Sigmoid colon (tissue), 7 donors: ENCODE measurements at places on chromosomes 1 and 21.

DNA sequence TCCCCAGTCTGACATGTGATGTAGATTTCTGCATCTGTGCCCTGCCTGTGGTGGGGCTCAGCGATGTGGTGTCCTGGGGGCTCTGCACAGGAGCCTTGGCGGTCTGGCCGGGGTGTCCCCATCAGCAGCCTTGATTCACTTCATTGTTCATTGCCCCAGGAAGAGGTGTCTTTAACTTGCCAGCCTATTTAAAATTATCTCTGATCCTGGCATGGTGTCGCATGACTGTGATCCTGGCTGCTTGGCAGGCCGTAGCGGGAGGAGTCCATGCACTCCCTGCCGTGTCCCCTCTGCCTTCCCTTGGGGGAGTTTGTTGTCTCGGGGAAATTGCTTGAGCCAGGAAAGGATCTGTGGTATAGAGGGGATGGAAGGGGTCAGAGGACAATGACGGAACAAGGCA lies 59.9 kb downstream of the TRIM11 start:
- H3K27ac ChIP-seq = no peak overlapping the region
- no peaks in the 10 kb centered on the region for H3K27me3 ChIP-seq
- H3K4me3 ChIP-seq = no peak overlapping the region
- peak; percentile 24 for DNase-seq
- H3K36me3 ChIP-seq = no peaks in the 10 kb centered on the region

- H3K4me1 ChIP-seq = peaks cover 62% of the 10 kb centered on the region
- no peaks in the 10 kb centered on the region for H3K36me3 ChIP-seq
- no peak for DNase-seq
These were observed 23.3 kb downstream of the CD34 start for GRCh38 chr1:207887542-207888201.

GRCh38 chr1:119132179-119132578 lies 8.3 kb downstream of the WARS2 start:
- H3K27me3 ChIP-seq = no peaks in the 10 kb centered on the region
- H3K4me1 ChIP-seq = no peaks in the 10 kb centered on the region
- DNase-seq = no peak
- no peak overlapping the region for H3K27ac ChIP-seq

DNA sequence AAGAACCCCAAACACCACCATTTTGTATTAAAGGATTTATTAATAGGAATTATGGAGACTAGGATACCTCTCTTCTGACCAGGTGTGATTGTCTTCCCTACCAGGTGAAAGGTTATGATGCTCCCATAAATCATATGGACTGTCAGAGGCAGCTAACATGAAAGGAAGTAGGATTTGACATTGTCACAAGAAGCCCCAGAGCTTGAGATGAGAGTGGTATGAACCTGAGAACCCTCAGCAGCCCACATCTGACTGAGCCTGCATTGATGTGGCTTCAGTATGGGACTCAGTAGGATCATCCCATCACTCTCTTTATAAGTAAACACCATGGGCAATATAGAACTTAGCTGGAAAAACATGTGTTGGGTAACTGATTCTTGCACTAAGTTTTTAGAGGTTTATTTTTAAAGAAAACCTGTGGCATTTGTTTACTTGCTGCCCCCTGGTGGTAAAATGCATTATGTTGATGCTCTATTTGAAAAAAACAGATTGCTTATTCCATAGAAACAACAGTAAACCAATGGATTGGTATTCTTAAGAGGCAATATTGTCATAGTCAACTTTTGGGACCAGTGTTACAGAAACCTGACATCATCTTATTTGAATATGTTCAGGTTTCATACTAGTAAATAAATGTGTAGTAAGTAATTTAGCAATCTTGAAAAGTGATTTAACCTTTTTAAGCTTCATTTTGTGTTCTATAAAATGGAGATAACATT lies 16.6 kb upstream of the CACYBP start:
- no peak overlapping the region for H3K4me3 ChIP-seq
- H3K4me1 ChIP-seq = no peaks in the 10 kb centered on the region
- no peak for DNase-seq

- peak overlapping the region; percentile 81 for H3K4me3 ChIP-seq
- no peaks in the 10 kb centered on the region for H3K4me1 ChIP-seq
- peaks cover 70% of the 10 kb centered on the region for H3K27me3 ChIP-seq
- peak overlapping the region; percentile 92 for H3K27ac ChIP-seq
- no peaks in the 10 kb centered on the region for H3K36me3 ChIP-seq
These were observed 161.2 kb downstream of the RUNX1 start for GRCh38 chr21:34887725-34888568.

GRCh38 chr21:42760951-42761751 lies 107.7 kb downstream of the PDE9A start:
- H3K4me1 ChIP-seq = no peaks in the 10 kb centered on the region
- peaks cover 48% of the 10 kb centered on the region for H3K36me3 ChIP-seq
- H3K27me3 ChIP-seq = no peaks in the 10 kb centered on the region
- no peak overlapping the region for H3K4me3 ChIP-seq
- no peak for DNase-seq

- H3K36me3 ChIP-seq = peaks cover 9% of the 10 kb centered on the region
- no peak overlapping the region for H3K4me3 ChIP-seq
- peak; percentile 83 for DNase-seq
- peak overlapping the region; percentile 91 for H3K27ac ChIP-seq
- peaks cover 50% of the 10 kb centered on the region for H3K4me1 ChIP-seq
These were observed 24.9 kb downstream of the LDLRAP1 start for GRCh38 chr1:25568090-25568833.

GRCh38 chr1:172293429-172293828 lies 127.1 kb upstream of the C1orf105 start:
- no peak overlapping the region for H3K27ac ChIP-seq
- DNase-seq = no peak
- peaks cover 3% of the 10 kb centered on the region for H3K4me1 ChIP-seq
- H3K36me3 ChIP-seq = no peaks in the 10 kb centered on the region
- no peak overlapping the region for H3K4me3 ChIP-seq
- no peaks in the 10 kb centered on the region for H3K27me3 ChIP-seq

- no peaks in the 10 kb centered on the region for H3K27me3 ChIP-seq
- H3K36me3 ChIP-seq = no peaks in the 10 kb centered on the region
- no peak for DNase-seq
These were observed 16.3 kb upstream of the PPM1J start for GRCh38 chr1:112731451-112731850.

GRCh38 chr1:218498056-218498938 lies 153.2 kb downstream of the TGFB2 start:
- peak overlapping the region; percentile 35 for H3K4me3 ChIP-seq
- H3K27me3 ChIP-seq = no peaks in the 10 kb centered on the region
- peaks cover 30% of the 10 kb centered on the region for H3K4me1 ChIP-seq
- peak overlapping the region; percentile 68 for H3K27ac ChIP-seq
- DNase-seq = no peak
- no peaks in the 10 kb centered on the region for H3K36me3 ChIP-seq

GRCh38 chr1:42886046-42886739 lies 39.8 kb downstream of the ZNF691 start:
- no peaks in the 10 kb centered on the region for H3K4me1 ChIP-seq
- no peak overlapping the region for H3K4me3 ChIP-seq
- no peaks in the 10 kb centered on the region for H3K36me3 ChIP-seq
- no peaks in the 10 kb centered on the region for H3K27me3 ChIP-seq
- DNase-seq = no peak
- no peak overlapping the region for H3K27ac ChIP-seq

- H3K4me1 ChIP-seq = no peaks in the 10 kb centered on the region
- H3K4me3 ChIP-seq = no peak overlapping the region
- no peak for DNase-seq
- H3K27me3 ChIP-seq = no peaks in the 10 kb centered on the region
These were observed 12.0 kb upstream of the KCNH1 start for GRCh38 chr1:211145944-211146343.

DNA sequence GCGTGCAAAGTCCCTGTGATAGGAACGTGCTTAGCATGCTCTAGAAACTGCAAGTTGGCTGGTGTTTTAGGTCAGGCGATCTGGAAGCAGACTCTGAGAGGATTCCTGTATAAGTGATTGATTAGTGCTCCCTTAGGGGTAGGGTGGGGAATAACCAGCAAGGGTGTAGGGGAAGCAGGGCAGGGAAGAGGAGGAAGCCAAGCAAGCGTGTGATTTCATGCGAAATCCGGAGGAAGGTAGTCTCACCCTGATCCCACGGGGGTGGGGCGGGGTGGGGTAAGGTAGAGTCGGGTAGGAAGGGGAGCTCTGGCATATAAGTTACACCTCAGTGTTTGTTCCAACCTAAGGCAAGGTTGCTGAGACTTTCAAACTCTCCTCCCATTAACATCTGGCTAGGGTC lies 24.9 kb upstream of the CTPS1 start:
- no peaks in the 10 kb centered on the region for H3K36me3 ChIP-seq
- peaks cover 3% of the 10 kb centered on the region for H3K4me1 ChIP-seq
- no peaks in the 10 kb centered on the region for H3K27me3 ChIP-seq

DNA sequence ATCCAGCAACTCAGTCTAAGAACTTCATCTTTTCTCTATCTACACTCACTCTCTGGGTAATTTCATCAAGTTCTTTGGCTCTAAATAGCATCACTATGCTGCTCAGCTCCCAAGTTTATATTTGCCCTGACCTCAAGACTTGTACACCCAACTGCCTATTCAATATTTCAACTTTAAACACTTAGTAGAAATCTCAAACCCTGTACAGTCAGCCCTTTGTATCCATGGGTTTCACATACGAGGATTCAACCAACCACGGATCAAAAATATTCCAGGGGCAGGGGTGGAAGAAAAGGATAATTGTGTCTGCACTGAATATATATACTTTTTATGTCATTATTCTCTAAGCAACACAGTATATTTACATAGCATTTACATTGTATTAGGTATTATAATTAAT lies 13.9 kb downstream of the ASH1L start:
- H3K27me3 ChIP-seq = no peaks in the 10 kb centered on the region
- no peak overlapping the region for H3K4me3 ChIP-seq
- DNase-seq = no peak
- no peaks in the 10 kb centered on the region for H3K36me3 ChIP-seq

GRCh38 chr1:77371396-77371795 lies 89.6 kb downstream of the AK5 start:
- no peak for DNase-seq
- no peaks in the 10 kb centered on the region for H3K36me3 ChIP-seq
- H3K4me3 ChIP-seq = no peak overlapping the region
- no peaks in the 10 kb centered on the region for H3K27me3 ChIP-seq
- no peak overlapping the region for H3K27ac ChIP-seq

- H3K4me1 ChIP-seq = peaks cover 22% of the 10 kb centered on the region
- H3K27ac ChIP-seq = peak overlapping the region; percentile 72
- DNase-seq = no peak
- H3K4me3 ChIP-seq = no peak overlapping the region
- H3K36me3 ChIP-seq = no peaks in the 10 kb centered on the region
- no peaks in the 10 kb centered on the region for H3K27me3 ChIP-seq
These were observed 5.5 kb upstream of the VPS45 start for GRCh38 chr1:150062113-150062512.

GRCh38 chr1:16155537-16156410 lies at the start of gene EPHA2:
EPHA2 (minus strand) TSS chr1:16156069; CDS start chr1:16155932, 137 bp downstream.
- peak; percentile 93 for DNase-seq
- peak within 1 kb of the TSS; percentile 56 for H3K4me3 ChIP-seq
- peak within 1 kb of the TSS; percentile 77 for H3K27ac ChIP-seq
- peaks cover 38% of the 10 kb centered on the region for H3K4me1 ChIP-seq

DNA sequence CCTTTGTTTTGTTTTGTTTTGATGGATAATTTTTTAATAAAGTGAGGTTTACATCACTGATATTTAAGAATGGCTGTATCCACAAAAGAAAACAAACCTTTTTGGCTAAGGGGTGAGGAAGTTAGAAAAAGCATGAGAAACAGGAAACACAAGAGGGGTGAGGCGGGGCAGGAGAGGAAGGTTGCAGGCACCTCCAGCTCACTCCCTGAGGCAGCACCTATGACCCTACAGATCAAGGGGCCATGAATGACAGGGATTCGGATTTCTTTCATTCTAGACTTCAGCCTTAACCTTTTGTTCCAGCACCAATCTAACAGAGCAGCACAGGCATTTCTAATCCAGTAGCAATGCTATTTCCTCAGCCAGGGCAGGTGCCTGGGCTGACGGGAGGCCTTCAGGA lies 4.4 kb downstream of the CLCA4 start:
- no peak overlapping the region for H3K4me3 ChIP-seq
- no peaks in the 10 kb centered on the region for H3K4me1 ChIP-seq
- no peaks in the 10 kb centered on the region for H3K27me3 ChIP-seq
- H3K36me3 ChIP-seq = no peaks in the 10 kb centered on the region
- no peak overlapping the region for H3K27ac ChIP-seq

- no peak for DNase-seq
- peaks cover 9% of the 10 kb centered on the region for H3K4me1 ChIP-seq
- no peak overlapping the region for H3K4me3 ChIP-seq
- H3K36me3 ChIP-seq = no peaks in the 10 kb centered on the region
- no peak overlapping the region for H3K27ac ChIP-seq
These were observed 3.3 kb downstream of the DPH5 start for GRCh38 chr1:101022294-101022693.

DNA sequence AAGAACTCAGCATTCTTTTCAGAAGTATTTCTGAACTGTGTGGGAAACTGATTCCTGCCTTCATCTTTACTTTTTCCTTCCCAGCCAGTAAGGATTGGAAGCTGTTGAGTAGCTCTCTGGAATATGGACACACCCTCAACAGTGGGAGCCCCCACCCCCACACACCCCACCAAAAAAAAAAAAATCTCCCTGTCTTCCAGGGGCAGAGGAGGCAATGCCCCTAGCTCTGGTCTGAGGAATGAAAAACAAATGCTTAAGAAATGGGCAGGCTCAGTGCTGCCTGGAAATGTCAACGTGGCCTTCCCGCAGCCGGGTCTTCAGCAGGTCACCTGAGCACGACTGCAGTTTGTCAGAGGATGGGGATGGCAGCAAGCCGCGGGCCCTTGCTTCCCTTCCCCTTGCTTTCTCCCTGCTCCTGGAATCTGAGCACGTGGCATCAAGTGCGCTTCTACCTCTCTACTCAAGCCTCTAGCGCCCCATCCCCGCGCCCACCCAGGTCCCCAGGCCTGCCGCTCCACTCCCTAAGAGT lies 479 bp downstream of the RGS16 start:
- peaks cover 27% of the 10 kb centered on the region for H3K4me1 ChIP-seq
- H3K27ac ChIP-seq = peak overlapping the region; percentile 64
- H3K36me3 ChIP-seq = no peaks in the 10 kb centered on the region
- no peaks in the 10 kb centered on the region for H3K27me3 ChIP-seq

DNA sequence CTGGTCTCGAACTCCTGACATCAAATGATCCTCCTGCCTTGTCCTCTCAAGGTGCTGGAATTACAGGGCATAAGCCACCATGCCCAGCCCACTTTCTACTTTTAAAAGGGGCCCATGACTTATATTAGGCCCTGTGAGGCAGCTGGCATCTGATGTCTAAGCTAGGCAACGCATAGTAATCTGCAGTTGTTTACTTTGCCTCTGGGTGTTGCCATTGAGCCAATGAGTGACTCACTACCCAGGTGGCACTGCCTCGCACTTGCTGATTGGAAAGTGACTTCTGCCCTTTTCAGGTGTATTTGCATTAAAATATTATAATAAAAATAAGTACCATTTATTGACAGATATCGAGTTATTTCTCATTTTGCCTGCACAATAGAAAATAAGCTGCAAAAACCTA lies 84.9 kb downstream of the KIF14 start:
- no peaks in the 10 kb centered on the region for H3K27me3 ChIP-seq
- no peaks in the 10 kb centered on the region for H3K4me1 ChIP-seq
- H3K36me3 ChIP-seq = no peaks in the 10 kb centered on the region
- no peak for DNase-seq

GRCh38 chr1:20727746-20728316 lies 4.7 kb downstream of the SH2D5 start:
- no peak overlapping the region for H3K27ac ChIP-seq
- H3K4me3 ChIP-seq = no peak overlapping the region
- H3K36me3 ChIP-seq = no peaks in the 10 kb centered on the region
- H3K4me1 ChIP-seq = peaks cover 14% of the 10 kb centered on the region
